ENCODE measurements at places on chromosomes 6 and 20.

DNA sequence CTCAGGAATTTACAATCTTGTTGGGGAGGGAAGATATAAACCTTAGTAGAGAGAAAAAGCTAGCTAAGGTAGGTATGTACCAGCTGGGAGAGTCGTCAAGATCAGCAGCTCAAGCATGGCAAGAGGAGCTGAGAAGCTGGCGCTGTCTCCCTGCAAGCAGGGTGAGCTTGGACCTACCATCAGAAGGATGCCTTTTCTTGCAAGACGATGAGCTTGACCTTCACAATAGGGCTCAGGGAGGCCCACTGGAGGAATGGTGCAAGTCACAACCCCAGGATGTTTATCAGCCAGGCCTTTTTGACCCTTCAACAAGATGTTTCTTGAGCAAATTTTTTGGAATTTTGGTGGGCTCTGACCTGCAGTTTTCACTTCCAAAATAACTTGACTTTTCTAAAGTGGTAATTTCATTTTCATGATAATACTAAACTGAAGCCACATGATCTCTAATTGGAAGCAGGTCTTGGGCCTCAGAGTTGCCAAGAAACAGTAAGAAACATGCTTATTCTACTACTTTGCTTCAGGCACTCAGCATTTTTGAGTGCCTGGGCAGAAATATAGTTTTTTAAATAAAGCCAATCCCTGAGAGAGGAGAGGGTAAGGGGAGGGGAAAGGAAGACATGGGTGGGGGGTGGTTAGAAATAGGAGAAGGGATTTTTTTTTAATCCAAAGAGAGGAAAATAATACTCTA lies 258.1 kb downstream of the CLIC5 start:
- DNase-seq: no peak

DNA sequence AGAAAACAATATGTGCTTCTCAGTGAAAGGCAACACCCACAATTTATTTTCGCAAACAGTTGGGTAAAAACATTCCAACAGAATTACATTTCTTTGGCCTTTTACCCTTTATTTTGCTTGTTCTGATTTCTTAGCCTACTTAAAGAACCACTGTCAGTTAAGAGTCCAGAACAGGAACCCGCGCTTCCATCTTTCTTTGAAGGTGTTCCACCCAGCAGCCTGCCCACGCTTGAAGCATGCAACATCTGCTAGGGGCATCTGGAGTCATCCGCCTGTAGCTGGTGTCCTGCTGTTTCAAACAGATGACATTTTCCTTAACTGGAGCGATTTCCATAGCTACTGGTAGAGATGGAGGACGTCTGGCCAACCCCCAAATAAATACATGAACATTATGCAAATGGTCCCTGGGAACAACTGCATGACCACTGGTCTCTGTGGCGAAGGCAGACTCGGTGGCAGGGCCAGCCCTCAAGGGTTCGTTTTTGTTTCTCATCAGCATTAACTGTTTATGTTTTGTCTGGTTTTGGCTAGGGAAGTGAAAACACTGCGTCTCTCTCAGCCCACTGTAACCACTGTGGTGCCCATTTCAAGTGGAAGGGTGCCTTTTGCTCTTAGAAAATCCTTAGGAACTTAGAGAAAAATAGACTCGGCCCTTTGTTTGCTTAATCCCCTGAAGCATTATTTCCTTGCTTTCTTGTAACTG lies 51.6 kb downstream of the LAMA4 start:
- no peak for DNase-seq

GRCh38 chr20:5621305-5621704 lies 128.9 kb upstream of the SHLD1 start:
- DNase-seq: no peak

DNA sequence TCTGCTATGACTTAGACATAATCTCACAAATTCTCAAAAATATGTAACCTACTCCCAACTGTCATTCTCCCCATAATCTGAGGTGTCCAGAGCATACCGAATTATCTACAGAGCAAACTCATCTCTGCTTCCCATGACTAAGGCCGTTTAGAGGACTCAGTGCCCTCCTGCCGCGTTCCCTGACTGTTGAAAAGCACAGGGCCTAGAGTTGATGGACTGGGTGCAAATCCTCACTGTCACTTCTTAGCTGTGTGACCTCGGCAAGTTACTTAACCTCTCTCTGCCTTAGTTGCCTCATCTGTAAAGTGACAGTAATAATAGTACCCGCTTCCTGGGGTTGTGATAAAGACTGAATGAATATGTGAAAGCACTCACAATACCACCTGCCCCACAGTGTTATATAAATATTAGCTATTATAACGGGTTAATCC lies 4.7 kb upstream of the TUBB2A start:
- no peak for DNase-seq

DNA sequence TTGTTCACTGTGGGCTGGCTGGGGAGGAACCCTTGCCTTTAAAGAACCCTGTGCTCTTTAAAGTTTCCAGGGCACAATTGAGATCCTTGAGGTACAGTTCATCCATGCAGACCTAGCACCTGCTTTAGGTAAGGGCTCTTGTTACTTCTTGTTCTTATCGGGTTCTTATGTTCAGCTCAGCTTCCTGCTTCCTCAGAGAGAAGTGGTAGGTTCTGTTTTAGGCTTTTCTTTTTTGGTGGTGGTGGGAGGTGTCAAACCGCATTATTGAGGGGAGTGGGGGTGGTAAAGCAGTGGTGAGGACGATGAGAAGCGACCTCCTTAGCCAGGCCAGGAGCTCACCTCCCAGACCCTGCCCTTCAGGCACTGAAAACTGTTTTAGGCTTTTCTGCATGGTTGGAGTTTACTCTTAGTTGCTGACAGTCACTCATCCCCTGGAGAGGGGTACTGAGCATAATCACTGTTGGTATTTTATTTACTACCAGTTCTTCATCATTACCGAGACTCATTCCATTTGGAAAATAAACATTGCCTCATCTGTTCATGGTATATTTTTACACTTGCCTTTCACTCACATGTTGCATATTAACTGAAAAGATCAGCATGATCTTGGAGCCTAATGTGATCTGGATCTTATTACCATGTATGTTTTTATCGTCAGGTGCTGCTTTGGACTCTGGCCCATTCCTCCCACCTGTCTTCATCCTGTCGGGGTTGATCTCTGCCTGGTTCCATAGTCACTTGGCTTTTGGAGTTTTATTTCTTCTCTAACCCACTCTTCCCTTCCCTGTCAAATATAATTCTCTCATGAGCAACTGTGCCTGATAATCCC lies 35.4 kb downstream of the SLC16A10 start:
- DNase-seq: no peak

DNA sequence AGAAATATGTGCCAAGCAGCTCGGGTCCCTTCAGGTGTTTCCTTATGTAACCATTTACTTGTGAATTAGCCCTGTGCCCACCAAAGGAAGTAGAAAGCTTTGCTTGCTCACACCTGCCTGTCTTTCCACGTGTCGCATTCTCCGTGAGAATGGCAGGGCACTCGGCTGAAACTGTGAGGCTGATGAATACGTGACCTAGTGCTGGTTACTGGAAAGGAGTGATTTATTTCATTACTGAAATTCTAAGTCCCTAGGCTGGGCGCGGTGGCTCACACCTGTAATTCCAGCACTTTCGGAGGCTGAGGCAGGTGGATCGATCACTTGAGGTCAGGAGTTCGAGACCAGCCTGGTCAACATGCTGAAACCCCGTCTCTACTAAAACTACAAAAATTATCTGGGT lies 45.9 kb upstream of the TULP1 start:
- no peak for DNase-seq

GRCh38 chr6:37674161-37674560 lies 23.5 kb downstream of the MDGA1 start:
- no peak for DNase-seq

- no peak for DNase-seq
Observed at GRCh38 chr6:13848522-13849150, 34.3 kb upstream of the MCUR1 start.

DNA sequence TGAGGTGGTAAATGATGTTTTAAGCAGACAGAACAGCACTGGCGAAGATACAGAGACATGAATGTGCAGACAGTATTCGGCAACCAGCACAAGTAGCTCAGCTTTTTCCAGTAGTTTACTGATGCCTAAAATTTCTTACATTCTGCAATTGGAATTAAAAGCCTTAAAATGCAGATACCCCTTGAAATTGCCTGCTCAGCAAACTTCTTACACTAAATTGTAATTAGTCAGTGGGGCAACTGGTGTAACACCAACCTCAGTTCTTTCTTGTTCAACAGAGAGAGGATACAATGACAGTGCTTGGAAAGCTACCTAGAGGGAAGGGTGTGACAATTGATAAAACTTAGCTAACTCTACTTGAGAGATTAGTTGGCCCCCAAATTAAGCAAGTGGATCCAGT lies 121.1 kb upstream of the ENPP5 start:
- no peak for DNase-seq

DNA sequence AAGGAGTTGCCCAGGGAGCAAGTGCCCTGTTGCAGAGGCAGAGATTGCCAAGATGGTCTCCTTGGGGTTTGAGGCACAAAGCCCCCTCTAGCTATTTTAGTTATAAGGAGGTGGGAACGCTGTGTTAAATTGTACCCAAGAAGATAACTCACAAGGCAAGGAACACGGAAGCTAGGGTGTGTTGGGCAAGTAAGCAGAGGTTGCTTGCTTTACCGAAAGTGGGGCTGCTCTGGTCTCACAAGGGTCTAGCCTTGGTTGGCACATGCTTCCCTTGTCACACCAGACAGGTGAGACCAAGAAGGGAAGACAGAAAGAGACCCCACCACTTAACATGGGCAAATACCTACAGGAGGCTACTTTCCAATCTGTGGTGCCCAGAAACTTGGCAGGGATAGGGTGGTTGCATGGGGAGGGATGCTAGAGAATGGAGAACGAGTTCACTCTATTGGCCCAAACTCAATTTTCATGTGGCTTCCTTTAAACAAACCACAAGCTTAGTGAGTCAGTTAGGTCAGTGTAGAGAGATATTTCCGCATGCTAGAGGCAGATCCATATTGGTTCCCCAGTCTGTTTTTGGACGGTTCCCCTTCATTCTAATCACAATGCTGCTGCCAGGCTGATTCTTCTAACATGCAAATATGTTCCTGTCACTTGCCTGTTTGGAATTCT lies 42.4 kb downstream of the PLAGL1 start:
- DNase-seq: no peak

DNA sequence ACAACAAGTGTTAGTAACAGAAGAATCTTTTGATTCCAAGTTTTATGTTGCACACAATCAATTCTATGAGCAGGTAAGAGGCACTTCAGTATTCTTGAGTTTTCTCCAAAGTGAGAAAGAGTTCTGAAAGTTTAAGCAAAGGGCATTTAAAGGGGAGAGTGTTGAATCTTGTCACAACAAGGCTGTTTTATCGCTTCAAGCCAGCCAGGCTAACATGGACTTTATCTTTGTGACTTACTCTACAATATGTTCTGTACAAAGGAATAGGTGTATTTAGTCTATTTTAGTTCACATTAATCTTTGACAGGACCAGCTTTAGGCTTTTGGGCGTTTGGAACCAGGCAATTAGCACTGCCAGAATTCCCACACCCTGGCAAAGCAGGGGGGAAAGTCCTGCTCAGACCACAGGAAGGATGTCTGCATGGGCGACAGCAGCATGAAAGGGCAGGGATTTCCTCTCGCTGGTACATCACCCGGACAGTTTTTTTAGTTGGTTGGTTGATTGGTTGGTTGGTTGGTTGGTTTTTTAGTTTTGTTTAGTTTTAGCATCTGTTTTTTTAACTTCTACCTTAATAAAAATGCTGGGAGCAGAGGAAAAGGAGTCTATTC lies 395.4 kb upstream of the SOX4 start:
- no peak for DNase-seq

- no peak for DNase-seq
Observed at GRCh38 chr6:25014791-25015560, 79.2 kb upstream of the RIPOR2 start.

- no peak for DNase-seq
Observed at GRCh38 chr20:51335329-51335841, 207.1 kb downstream of the NFATC2 start.

DNA sequence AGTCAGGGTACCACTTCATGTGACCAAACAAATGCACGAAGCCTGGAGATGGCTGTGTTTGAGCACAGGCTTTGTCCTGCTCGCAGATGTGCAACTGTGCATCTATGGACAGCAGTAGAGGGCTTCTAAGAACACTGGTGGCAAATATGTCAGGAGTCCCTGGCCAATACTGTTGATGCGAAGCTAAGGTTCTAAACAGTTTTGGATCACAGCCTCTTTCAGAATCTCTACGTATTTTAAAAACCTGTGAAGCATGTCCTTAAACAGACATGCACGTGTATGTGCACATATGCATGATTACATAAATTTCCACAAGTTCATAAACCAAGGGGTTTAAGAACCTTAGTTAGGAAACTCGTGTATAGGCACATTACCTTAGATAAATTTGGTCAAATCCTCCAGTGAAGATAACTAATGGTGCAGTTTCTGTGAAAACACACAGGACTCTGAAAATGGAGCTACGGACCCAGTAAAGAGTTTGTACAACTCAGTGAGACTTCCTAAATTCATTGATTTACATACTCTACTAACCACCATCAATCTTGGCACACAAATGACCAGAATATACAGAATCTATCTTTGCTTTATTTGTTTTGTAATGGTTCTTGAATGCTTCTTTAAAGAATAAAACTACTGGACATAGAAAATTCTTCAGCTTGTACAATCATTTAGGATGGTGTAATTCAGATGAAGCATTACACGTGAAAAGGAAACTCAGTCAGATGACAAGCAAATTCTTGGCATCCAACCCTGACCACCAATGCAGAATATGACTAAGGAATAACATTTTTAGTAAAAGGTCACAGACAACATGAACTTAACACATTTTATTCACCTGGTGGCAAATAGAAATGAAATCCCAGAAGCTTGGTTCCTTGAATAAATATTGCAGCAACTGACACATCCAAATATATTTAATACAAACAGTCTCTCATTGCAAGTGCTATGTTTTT lies 27.4 kb downstream of the KCNQ5 start:
- no peak for DNase-seq

- no peak for DNase-seq
Observed at GRCh38 chr6:109315341-109316110, 66.7 kb downstream of the CD164 start.

- no peak for DNase-seq
Observed at GRCh38 chr20:21453690-21454089, 56.4 kb upstream of the NKX2-4 start.

DNA sequence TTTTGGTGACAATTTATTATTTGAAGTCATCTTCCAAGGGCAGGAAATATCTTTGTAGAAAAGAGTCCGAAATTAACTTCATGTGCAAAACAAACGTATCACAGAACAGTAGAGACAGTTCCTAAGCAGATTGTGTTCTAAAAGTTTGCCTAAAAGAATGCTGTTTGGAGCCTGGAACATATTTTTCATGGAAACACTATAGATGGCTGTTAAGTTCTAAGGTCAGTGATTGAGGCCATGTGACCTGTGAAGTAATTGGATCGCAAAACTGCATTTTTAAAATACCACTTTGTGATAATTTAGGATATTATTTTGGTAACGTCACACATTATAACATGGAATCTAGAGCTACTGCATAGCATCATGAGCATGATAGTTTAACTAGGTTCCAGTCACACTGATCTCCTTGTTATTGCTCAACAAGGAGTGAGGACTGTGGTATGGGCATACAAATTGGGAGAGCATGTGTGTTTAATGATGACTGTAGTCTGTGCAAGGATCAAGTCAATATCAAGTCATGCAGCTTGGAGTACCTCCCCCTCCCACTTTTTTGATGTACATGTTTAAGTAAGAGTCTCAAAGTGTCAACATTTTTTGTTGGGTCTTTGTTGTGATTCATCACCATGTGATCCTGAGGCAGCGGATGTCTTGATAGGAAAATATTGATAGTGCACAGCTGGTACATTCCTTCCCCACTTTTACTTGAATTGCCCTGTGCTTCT lies 609.3 kb upstream of the CITED2 start:
- no peak for DNase-seq

All from stimulated activated CD4-positive, alpha-beta T cell treated with anti-CD3 and anti-CD28 coated beads, TNF-alpha, amount 100 ng/mL, for 1 hour (primary cell).